Activated CD4-positive, CD25-positive, alpha-beta regulatory T cell (primary cell): ENCODE measurements at places on chromosomes 2 and 18.

- no peak for DNase-seq
These were observed 90.3 kb upstream of the SNTG2 start for GRCh38 chr2:860259-860855.

- DNase-seq: no peak
These were observed 146.3 kb upstream of the THUMPD2 start for GRCh38 chr2:39925312-39925711.

DNA sequence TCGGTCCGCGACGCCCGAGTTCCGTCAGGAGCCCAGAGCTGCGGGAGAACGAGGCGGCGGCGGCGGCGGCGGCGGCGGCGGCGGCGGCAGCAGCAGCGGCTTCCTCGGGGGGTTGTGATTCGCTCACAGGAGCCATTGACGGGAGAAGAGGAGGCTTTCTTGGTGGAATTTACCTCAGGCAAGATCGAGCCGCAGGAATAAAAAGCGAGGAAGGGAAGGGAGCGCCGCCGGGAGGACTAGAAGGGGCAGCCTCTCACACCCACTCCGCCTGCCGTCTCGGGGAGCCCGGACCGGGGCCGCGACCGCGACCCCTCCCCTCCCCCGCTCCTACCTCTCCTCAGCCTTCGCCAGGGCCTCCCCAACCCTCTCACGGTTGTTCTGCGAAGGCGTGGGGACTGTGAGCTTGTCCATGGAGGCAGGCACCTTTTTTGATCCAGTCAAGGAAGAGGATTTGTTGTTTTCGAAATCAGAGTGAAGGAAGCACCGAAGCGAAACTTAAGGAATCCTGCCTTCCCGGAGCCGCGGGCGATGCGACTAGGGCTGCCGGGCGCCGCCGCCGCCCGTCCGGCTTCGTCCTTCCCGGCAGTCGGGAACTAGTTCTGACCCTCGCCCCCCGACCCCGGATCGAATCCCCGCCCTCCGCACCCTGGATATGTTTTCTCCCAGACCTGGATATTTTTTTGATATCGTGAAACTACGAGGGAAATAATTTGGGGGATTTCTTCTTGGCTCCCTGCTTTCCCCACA, 506 bp downstream of the BMPR2 start:
- peak; percentile 28 for DNase-seq

GRCh38 chr2:100218552-100218951, 76.2 kb upstream of the AFF3 start:
- DNase-seq: no peak

- no peak for DNase-seq
These were observed 297.7 kb upstream of the DOK6 start for GRCh38 chr18:69102959-69103358.

DNA sequence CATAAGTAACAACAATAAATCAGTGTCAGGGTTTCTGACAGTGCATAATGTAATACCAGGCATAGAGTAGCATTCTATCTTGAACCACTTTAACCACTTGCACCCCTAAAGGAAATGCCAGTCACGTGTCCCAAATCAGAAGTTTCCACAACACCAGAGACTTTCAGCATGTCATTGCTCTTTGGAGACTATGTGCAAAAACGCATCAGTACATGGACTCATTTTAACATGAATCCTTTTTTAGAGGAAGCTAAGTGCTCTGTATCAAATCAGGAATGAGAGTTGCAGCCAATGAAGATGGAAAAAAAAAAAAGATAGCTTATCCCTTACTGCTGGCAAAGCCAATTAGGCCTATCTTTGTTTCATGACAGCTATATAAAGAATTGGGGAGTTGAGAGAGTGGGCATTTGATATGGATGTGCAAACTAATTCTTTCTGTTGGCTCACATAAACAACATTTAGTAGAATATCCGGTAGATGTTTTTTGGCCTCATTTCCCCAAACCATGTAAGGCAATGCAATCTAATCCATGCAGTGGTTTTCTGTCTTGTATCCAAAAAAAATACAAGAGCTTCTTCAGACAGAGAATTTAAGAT, 353.1 kb downstream of the IRS1 start:
- DNase-seq: no peak

GRCh38 chr2:101146535-101146934, 4.6 kb downstream of the TBC1D8 start:
- DNase-seq: no peak
